ENCODE measurements at places on chromosomes 16 and 17.

DNA sequence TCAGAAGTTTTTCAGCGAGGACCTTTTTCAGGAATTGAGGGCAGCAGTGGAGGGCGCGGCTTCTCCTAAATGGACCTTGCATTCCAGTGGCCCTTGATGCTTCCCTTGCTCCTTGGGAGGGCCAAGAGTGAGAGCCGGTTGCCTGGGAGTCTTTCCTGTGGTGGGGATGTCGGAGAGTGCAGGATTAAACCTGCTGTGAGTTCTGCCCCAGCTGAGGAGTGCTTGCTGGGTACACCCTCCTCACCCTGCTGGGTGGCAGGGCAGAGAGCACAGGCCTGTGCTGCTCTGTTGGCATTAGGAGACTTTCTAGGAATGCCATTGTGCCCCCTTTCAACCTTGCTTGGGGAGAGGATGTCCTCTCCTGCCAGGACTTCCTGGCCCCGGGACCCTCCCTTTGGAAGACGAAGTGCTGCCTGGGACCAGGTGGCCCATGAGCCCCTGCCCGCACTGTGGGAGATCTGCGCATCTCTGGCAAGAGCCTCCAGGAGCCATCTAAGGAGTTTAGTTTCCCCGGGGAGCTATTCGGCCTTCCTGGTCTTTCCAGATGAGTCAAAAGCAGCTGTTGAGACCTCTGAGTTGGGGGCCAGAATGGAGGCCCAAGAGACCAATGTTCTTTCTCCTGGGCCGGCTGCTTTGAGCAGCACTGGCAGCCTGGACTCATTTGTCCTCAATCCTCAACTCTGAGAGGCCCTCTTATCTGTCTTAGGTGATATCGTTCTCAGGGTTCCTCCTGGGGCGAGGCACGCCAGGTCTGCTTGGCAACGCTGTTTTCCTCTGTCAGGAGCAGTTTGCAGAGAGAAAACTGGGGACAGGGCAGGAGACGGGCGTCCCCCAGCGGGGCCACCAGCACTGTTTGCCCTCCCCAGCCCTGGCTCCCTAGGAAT is 5.6 kb downstream of the LLGL2 start:
- DNase-seq: no peak

- no peak for DNase-seq
Observed at GRCh38 chr16:9798952-9799580, 383.2 kb downstream of the GRIN2A start.

DNA sequence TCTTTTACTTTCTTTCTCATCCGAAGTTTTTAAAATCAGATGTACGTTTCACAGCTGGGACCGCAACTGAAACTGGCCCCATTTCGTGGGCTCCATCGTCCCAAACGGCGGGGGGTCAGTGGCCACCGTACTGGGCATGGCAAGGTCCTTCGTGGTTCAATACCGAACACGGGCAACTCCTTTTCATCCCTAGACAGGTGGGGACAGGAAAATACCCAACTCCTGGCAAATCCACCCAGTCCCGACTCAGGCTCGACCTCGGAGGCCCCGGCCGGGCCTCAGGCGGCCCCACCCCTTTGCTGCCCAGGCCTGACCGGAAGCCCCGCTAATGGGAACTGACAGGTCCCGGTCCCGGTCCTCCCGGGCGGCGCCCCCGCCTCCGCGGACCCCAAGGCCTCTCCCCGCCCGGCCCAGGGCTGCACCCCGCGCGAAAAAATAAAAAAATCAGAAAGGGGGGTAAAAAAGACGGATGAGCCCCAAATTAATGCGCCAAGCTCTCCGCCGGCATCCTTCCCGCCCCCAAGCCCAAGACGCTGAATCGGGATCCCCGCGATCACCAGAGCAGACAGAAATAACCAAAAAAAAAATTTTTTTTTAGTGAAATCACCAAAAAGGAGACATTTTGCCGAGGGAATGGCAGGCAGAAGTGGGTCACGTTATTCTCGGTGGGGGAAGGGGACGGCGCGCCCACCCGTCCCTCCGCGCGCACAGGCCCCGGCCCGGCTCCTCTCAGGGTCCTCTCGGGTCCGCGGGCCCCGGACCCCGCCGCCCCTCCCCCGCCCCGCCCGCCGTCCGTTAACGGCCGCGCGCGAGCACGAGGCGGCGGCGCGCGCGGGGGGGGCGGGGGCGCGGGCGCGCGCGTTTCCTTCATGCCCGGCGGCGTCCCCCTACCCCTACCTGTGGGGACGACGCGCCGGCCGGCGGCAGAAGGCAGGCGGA is 562 bp downstream of the ZC3H7A start:
- peak; percentile 53 for DNase-seq

DNA sequence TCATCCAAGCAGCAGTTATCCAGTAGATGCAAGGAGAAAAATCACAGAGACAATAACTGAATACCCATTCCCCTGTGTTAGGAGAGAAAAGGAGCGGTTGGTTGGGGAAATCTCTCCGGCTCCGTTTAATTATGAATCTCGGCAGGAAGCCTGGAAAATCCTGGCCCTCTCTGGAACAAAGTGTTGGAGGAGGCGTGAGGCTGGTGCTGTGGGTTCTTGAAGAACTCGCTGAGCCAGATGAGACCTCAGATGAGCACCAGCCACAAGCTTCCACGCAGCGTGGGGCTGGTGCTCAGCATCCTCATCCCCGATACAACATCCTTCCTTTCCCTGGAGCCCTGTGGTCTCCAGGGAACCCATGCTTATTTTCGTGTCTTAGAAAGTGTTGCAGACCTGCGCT is 39.7 kb downstream of the CACNG4 start:
- no peak for DNase-seq

GRCh38 chr17:30534298-30534697 is 57.1 kb downstream of the GOSR1 start:
- no peak for DNase-seq

DNA sequence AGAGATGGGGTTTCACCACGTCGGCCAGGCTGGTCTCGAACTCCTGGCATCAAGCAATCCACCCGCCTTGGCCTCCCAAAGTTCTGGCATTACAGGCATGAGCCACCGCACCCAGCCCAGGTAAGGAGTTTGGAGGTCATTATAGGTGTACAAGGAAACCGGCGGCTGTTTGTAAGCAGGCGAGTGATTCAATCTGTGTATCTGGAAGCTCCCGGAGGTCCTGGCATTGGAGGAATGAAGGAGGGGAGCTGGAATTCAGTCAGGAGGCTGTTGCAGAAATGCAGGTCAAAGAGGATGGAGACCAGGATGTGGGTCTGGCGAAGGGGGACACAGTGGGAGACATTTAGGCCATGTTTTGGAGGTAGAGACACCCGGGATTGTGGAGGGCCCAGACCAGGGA is 18.8 kb downstream of the CDC42EP4 start:
- DNase-seq: no peak

DNA sequence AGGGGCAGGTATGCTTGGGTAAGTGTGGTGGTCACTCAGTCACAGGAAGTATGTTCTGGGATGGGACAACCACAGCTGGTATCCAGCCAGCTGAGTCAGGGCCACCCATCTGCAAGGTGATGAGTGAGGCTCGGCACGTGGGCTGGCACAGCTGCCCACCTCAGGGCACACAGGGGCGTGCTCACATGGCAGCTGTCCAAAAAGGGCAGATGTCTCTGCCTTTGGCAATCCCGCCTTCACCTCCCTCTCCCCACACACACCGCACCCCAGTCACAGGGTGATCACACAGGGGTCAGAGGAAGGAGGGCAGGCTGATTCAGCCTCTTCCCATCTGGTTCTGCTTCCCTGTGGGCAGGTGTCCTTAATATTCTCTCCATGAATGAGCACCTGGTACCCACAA is 85.9 kb upstream of the TOB1 start:
- DNase-seq: no peak

GRCh38 chr17:58918884-58919283 is 163.2 kb downstream of the PPM1E start:
- no peak for DNase-seq

- DNase-seq: no peak
Observed at GRCh38 chr17:77579682-77580081, 378.8 kb upstream of the TNRC6C start.

- DNase-seq: no peak
Observed at GRCh38 chr16:79051313-79051712, 549.2 kb downstream of the MAF start.

DNA sequence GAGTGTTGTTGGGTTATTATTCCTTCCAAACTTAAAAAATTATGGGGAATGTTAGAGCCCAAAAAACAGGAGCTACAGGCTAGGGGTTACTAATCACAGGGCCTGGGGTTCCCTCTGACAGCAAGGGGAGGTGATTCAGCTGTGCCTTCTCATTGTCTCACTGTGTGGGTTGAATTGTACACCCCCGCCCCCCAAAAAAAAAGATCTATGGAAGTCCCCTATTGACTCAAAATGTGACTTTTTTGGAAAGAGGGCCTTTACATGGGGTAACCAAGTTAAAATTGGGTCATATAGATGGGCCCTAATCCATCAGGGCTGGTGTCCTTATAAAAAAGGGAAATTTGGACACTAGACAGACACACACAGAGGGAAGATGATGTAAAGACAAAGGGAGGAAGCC is 190.2 kb downstream of the SOX9 start:
- no peak for DNase-seq

- no peak for DNase-seq
Observed at GRCh38 chr17:75396796-75397195, 8.7 kb downstream of the GRB2 start.

- DNase-seq: no peak
Observed at GRCh38 chr17:76370261-76370993, 14.0 kb upstream of the SPHK1 start.

DNA sequence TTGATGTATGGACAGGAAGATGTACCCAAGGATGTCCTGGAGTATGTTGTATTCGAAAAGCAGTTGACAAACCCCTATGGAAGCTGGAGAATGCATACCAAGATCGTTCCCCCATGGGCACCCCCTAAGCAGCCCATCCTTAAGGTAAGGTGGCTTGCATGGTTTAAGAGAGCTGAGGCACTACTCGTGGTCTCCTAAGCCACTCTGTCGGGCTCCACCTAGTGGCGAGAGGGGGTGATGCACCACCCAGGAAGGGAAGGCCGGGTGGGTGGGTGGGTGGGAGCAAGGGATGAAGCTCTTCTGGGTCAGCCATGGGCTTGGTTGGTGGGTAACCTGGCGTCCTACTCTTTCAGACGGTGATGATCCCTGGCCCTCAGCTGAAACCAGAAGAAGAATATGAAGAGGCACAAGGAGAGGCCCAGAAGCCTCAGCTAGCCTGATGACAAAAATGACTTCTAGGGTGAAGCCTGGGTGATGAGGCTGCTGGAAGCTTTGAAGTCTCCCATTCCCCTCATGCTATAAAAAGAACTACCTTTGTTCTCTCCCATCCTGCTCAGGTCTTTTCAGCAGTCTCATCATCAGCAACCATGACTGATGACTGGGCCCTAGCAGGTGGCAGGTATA is 21.5 kb downstream of the GPR179 start:
- peak; percentile 58 for DNase-seq

DNA sequence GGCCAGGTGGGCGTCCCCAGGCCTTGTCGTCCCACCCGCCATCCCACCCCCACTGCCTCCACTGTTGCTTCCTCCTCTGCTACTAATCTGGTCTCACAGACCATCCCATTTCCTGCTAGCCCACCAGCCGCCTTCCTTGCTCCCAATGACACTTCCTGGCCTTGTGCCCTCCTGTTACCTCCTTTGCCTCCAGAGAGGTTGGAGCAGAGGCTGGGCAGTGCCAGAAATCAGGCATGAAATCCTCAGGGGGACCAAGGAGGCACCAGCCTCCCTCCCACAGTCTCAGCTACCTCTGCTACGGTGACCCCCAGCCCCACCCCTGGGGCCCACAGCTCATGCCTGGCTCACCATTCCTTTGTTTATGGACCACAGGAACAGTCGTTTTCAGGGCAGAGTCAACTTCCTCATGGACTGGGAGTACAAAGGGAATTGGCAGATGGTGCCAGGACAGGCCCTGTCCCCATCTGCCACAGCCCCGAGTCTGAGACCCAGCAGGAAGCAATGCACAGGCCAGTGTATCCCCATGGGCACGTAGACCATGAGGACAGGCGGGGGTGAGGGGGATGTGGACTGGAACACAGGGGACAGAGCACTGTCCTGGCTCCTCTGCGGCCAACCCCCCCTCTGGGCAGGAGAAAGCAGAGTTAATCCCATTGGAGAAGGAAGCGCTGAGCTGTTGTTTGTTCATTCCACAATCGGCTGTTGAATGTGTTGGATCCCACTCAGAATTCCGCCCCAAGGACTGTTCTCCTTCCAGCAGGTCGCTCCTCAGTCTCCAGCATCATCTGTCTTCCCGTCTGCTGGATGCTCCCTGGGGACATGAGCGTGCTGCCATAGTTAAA is 2.2 kb upstream of the CDH5 start:
- DNase-seq: no peak

GRCh38 chr17:52517176-52517575 is 358.7 kb upstream of the CA10 start:
- no peak for DNase-seq

- DNase-seq: no peak
Observed at GRCh38 chr17:32116937-32117336, 25.4 kb upstream of the RHOT1 start.

DNA sequence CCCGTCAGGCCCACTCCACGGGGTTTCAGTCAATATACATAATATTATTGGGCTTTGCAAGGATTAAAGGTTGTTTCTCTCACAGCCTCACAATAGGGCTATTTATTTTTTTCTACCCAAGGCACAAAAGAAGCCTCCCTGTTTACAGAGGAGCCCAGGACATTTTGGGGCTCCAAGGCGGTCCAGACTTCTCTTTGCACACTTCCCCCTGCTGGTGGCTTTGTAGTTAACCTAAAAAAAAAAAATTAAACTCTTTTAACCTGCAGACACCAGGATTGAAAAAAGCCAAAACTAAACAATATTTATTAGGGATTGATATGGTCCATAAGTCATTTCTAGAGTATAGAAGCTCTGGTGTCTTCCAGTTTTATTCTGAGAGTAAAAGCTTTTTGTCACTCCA is 169.7 kb upstream of the ZFHX3 start:
- no peak for DNase-seq

Data from CD4-positive, alpha-beta memory T cell (primary cell).